Bronchial epithelial cell (primary cell): ENCODE measurements at places on chromosomes 11 and 22. TPM values are rescaled to one million over a fixed set of nuclear protein-coding genes. Genes with fewer than 3 reads are reported as not detected.

The USP2 gene
- 0.26 and 1.2 TPM in 2 replicates for total RNA-seq

The UBQLN3 gene
- 0.13 TPM in 1 of 2 replicates, not detected in the other for total RNA-seq

The CALCA gene
- not detected in 2 replicates for total RNA-seq

The CATSPERZ gene
- 0.26 TPM in 1 of 2 replicates, not detected in the other for total RNA-seq

The RTN4R gene
- total RNA-seq, result 2.6 and 2.8 TPM in 2 replicates

The SPECC1L gene
- total RNA-seq, result 25.0 and 28.3 TPM in 2 replicates

The TREH gene
- total RNA-seq, result not detected in 2 replicates

The CDC45 gene
- 0.26 and 1.2 TPM in 2 replicates for total RNA-seq

The SLC5A4 gene
- total RNA-seq, result not detected in 2 replicates

The KCNK4 gene
- total RNA-seq, result under 0.01 TPM in 1 of 2 replicates, not detected in the other

The NR1H3 gene
- total RNA-seq, result 9.5 and 10.1 TPM in 2 replicates

The DLG2 gene
- total RNA-seq, result 0.26 and 1.0 TPM in 2 replicates

The MYBPC3 gene
- under 0.01 TPM in 1 of 2 replicates, not detected in the other for total RNA-seq

The PHLDA2 gene
- 5.0 and 11.9 TPM in 2 replicates for total RNA-seq

The OR4C3 gene
- total RNA-seq, result not detected in 2 replicates

The TRIM49 gene
- total RNA-seq, result not detected in 2 replicates

The FREY1 gene
- total RNA-seq, result 0.51 and 1.3 TPM in 2 replicates

The GLYAT gene
- not detected in 2 replicates for total RNA-seq

The PYGM gene
- 0.26 and 0.51 TPM in 2 replicates for total RNA-seq

The ST14 gene
- 79.2 and 105 TPM in 2 replicates for total RNA-seq
